ENCODE measurements at places on chromosomes 7 and 10.

GRCh38 chr10:91768123-91768522 lies 30.1 kb upstream of the TNKS2 start:
- DNase-seq = no peak

GRCh38 chr7:155281398-155281969 lies 16.2 kb upstream of the INSIG1 start:
- DNase-seq = no peak

- no peak for DNase-seq
Measured at GRCh38 chr7:54878339-54878738, 119.3 kb upstream of the SEC61G start.

GRCh38 chr7:146176860-146177259 lies 60.3 kb downstream of the CNTNAP2 start:
- DNase-seq = no peak

- no peak for DNase-seq
Measured at GRCh38 chr10:33032654-33033151, 74.7 kb upstream of the ITGB1 start.

GRCh38 chr10:109588259-109588658 lies 335.1 kb downstream of the XPNPEP1 start:
- no peak for DNase-seq

Data from stimulated activated CD4-positive, alpha-beta T cell treated with anti-CD3 and anti-CD28 coated beads, TNF-alpha, amount 100 ng/mL, for 24 hours (primary cell).